ENCODE measurements at places on chromosomes 5 and 9.

GRCh38 chr5:157198277-157198986, 17.8 kb downstream of the ITK start:
- DNase-seq, result peak; percentile 59

- no peak for DNase-seq
Observed at GRCh38 chr5:61809651-61810050, 477.6 kb downstream of the ZSWIM6 start.

- no peak for DNase-seq
Observed at GRCh38 chr5:34899066-34899465, 16.2 kb downstream of the RAD1 start.

DNA sequence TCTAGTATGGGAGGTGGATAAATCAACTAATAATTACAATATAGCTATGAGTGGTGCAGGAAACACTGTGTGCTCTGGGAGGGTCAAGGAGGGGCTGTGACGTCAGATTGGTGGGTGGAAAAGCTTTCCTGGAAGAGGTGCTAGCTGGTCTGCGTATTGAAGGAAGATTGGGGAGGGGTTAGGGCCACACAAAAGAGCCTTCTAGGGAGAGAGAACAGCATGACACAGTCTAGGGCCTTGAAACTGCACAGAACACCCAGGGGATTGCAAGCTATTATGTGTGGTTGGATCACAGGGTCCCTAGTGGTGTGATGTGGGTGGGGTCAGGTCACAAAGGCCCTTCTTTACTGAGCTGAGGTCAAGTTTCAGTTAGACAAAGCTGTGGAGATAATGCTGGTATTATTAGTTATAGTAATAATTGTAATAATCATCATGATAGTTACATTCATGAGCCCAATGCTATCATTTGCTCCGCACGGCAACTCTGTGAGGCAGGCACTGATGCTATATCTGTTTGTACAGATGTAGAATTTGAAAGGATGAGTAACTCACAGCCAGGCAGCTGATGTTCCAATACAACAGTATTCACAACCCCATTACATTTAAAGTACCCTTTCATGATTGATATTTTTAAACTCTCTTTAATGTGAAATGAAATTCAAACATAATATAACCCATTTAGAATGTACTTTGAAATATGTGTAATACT, 197.4 kb upstream of the IL12B start:
- DNase-seq, result no peak

DNA sequence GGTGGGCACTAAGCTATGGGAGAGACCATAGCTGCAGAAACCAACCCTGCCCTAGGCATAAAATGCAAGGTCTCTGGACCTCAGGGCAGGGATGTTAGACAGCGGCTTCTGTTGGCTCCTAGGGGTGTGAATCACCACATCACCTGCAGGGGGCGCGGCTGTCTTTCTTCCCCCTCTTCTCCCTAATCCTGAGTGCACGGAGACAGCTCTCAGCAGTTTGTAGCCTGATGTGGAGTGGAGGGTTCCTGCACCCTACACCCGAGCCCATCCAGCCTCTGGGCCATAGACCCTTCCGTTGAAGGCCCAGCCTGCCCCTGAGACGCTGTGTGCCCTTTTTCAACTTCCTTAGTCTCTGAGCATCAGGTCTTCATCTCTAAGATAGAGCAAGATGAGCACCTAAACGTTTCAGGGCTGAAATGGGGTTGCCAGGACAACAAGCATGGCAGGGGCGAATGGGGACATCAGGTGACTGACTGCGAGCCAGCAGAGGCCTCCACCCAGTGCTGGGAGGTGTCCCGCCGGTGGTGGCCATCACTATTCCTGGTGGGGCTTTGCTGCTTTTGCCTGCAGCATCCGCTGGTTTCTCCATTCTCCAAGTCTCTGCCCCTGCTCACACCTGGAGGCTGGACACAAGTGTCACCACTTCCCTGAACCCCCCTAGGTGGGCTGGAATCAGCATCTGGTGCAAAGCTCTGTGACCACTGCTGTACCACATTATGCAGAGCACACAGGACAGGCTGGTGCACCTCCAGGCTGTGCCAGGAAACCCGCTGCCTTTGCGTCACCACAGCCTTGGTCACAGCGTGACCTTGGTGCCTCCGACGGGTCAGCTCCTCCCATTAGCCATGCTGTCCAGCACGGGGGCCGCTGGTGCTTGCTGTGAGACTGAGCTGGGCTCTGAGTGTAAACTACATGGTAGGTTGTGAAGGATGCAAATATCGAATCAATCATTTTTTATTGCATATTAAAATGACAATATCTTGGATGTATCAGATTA, 2.5 kb upstream of the SEC16A start:
- DNase-seq, result peak; percentile 81

DNA sequence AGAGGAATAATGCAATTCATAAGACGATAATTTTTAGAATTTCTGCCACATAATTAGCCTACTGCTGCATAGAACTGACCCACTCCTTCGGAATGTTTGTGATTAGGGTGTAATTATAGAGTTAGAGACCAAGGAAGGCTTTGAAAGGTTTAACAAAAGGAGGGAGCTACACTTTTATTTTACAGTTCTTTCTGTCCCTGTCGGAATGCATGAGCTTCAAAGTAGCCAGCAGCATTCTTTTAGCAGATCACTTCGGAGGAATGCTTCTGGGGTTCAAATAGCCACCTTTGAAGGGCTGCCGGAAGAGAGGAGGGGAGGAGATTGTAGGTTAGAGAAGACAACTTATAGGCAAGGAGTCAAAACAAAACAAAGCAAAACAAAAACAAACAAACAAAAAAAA, 168.1 kb downstream of the GRIA1 start:
- no peak for DNase-seq

GRCh38 chr9:98538626-98539031, 170.1 kb downstream of the GABBR2 start:
- no peak for DNase-seq

GRCh38 chr5:92455011-92455410, 1071.9 kb upstream of the ARRDC3 start:
- DNase-seq, result no peak

DNA sequence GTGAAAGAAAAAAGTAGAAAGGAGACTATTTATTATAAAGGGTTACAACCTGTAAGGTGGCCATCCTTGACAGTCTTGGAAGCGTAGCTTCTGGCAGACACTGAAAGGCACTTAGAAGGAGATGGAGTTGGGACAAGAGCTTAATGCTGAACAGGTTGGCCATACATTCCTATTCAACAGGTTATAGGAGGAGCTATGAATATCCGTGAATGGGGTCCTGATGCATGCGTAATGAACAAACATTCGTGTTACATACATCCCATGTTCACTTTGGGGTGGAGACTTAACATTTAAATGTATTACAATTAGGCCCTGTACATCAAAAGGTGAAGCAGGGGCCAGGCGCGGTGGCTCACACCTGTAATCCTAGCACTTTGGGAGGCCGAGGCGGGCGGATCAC, 33.3 kb upstream of the GTF2H2C start:
- no peak for DNase-seq

GRCh38 chr5:87185838-87186237, 81.8 kb upstream of the RASA1 start:
- DNase-seq, result no peak

- no peak for DNase-seq
Observed at GRCh38 chr5:33379757-33380156, 61.0 kb upstream of the TARS1 start.

DNA sequence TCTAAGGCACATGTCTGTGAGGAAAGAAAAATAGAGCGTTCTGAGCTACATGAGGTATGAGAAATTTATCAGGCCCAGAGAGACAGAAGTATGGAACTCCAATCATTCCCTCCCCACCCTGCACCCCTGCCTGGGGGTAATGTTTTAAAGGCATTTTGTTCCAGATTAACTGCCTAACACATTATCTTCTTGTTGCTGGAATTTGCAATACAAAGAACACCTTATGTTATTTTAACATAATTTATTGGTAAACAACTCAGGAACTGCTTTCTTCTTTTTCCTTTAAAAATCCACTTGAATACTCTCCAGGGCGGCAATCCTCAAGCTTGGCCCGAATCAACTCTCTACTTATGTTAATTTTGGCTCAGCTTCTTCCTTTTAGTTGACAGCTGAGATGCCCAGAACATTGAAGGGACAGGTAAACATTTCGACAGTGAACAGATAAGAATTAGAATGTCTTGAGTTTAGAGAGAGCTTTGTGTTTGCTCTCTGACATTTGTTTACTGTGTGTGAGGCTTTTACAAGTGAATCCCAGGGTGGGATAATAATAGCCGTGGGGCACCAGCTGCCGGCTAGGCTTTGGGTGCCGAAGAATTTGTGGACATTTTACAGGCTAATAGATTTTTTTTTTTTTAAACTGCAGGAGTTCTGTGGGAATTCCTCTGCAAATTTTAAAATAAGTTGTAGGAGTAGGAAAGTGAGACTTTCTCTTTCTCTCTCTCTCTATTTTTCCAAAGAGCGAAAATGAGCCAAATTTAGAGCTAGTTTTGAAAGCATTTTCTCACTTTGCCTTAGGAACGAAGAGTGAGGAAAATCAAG, 96.4 kb upstream of the TAF11L2 start:
- no peak for DNase-seq

- no peak for DNase-seq
Observed at GRCh38 chr5:157802736-157803135, 56.2 kb downstream of the CLINT1 start.

DNA sequence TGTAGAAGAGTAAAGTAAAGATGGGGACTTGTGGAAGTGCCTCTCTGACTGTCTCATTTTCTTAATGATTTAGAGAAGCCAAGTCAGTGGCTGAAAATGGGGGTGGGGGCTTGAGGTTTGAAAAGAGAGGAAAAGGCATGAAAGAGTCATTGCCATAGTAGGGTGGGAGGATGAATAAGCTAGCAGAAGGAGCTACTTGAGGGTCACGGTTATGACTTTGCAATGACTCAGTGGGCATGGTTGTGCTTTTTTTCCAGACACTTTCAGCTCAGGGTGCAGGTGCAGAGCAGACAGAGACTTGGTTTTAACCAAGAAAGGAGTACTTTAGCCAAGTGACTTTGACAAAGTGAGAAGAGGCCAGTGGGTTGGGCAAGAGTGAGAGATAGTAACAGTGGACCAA, 117.8 kb downstream of the PTTG1 start:
- DNase-seq, result no peak

GRCh38 chr5:150000990-150001659, 586 bp downstream of the HMGXB3 start:
- peak; percentile 37 for DNase-seq

- DNase-seq, result no peak
Observed at GRCh38 chr9:131252120-131252519, 24.2 kb downstream of the FAM78A start.

DNA sequence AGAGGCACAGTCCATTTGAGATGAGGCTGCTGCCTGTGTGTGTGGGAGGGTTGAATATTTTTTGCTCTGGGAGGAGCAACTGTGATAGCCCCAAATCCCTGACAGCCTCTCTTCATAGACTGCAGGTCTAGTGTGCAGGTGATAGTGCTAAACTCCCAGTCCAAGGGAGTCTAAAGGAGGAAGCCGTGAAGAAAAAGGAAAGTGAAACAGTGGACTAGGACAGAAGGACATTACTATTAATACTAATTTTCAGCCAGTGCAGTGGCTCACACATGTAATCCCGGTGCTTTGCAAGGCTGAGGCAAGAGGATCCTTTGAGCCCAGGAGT, 295.0 kb downstream of the PDE4D start:
- no peak for DNase-seq

DNA sequence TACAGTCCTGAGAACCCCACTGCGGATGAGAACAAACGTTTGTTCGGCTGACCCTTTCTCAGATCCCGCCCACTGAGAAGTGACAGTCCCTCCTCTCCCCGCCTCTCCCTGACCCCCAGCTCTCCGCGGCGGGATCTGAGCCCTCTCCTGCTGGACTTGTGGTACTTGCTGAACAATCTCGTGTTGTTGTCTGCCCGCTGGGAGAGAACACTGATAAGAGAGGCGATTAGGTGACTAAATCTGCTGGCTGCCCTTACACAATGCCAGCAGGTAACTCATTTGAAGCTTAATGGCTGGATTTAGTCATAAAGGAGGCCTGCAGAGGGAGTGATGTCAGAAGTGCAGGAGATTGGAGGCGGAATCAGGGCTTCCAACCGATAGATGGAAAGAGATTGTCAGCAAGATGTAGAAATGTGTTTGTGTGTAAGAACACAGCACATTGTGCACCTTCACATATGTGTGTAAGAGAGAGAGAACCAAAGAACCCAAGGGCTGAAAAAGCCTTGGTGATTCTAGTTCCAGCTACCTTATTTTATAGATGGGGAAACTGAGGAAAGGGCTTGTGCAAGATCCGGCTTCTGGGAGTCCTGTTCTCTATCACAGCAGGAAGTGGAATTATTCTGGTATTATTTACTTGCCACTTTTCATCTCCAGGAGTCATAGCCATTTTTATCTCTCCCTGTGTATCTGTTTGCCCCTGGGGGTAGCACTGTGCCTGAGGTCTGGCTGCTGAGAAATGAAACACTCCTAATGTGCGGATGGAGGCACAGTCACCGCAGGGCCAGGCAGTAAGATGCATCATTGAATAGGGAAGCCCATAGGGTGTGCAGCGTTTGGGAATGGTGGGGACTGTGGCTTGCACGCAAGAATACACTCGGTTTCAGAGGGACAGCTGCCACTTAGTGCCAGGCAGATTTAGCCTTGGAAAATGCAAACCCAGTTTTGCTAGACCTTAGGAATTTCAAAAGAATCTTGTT, 203.7 kb upstream of the MSX2 start:
- DNase-seq, result no peak

DNA sequence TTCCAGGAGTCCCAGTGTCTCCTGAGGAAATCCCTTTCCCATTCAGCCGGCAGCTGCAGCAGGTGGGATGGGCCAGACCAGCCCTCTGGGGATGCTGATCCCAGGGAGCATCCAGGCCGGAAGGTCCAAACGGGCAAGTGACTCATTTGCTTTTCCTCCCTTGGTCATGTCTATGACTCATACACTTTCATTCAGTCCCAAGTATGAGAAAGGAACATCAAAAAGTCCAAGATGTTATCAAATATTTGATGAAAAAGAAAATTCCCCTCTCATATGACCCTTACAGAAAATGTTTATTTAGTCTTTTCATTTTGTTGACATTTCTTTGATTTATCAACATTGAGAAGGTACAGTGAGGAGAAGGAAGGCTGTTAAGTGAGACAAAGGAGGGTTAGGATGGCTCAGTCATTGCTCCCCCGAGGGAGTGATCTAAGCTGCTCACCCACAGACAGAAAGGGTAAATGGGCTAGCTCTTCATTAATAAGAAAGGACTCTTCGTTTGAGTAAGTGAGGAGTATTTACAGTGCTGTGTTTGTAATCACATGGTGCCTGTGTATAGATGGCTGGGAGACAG, 117.6 kb upstream of the ANKRD55 start:
- no peak for DNase-seq

DNA sequence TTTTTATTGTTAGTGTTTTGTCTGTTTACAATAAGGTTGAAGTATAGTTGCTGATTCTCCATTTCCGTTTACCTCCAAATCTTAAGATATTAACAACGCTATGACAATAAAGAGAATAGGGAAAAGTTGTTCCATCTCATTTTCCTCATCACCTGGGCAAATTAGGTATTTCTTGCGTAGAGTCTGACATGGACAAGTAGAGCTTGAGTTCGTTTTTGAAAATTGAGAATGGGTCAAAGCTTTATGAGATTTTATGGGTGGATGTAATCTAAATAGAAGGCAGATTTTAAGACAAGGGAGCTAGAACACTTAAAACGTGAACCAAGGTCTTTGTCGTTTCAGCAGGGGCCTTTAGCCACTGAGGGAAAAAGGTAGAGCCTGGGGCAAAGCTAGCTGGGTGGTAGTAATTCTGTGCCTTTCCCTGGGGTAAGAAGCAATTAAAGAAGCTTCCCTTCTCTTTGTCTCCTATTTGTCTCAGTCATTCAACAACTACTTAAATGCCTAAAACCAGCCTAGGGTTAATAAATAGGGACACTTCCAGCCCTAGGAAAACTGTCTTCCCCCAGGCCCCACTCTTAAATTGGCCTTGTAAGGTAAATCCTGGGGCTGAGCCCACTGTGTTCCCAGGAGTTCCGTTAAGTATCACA, 551 bp upstream of the CAAP1 start:
- DNase-seq, result no peak
